HS-5 (cell line): ENCODE measurements at places on chromosomes 11 and 22.

GRCh38 chr11:76626921-76627401, 43.6 kb downstream of the LRRC32 start:
- no peak for DNase-seq

DNA sequence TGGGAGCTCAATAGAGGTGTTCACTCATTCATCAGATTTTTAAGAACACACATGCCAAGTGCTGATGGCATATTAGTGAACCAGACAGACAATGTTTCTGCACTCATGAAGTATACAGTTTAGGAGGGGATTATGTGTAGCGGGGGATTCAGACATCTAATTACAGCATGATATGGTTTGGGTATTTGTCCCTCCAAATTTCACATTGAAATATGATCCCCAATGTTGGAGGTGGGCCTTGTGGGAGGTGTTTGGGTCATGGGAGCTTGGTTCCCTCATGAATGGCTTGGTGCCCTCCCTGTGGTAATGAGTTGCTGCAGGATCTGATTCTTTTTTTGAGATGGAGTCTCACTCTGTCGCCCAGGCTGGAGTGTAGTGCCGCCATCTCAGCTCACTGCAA, 8.9 kb upstream of the RAB3IL1 start:
- DNase-seq = no peak

- DNase-seq = peak; percentile 15
These were observed 305.7 kb downstream of the BLID start for GRCh38 chr11:121810291-121810690.

DNA sequence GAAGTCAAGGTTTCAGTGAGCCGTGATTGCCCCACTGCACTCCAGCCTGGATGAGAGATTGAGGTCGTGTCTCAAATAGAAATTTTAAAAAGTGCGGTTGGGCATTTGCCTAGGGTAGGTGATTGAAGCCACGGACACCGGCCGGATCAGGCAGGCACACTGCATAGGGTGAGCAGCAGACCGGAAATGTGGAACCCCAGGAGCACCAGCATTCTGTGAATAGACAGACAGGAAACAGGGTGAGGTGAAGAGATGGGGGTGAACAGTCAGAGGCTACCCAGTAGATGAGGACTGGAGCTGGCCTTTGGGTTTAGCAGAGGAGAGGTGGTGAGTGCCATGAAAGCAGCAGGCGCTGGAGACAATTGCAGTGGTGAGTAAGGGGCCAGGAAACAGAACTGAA, 43.5 kb downstream of the PPFIA1 start:
- DNase-seq = no peak

DNA sequence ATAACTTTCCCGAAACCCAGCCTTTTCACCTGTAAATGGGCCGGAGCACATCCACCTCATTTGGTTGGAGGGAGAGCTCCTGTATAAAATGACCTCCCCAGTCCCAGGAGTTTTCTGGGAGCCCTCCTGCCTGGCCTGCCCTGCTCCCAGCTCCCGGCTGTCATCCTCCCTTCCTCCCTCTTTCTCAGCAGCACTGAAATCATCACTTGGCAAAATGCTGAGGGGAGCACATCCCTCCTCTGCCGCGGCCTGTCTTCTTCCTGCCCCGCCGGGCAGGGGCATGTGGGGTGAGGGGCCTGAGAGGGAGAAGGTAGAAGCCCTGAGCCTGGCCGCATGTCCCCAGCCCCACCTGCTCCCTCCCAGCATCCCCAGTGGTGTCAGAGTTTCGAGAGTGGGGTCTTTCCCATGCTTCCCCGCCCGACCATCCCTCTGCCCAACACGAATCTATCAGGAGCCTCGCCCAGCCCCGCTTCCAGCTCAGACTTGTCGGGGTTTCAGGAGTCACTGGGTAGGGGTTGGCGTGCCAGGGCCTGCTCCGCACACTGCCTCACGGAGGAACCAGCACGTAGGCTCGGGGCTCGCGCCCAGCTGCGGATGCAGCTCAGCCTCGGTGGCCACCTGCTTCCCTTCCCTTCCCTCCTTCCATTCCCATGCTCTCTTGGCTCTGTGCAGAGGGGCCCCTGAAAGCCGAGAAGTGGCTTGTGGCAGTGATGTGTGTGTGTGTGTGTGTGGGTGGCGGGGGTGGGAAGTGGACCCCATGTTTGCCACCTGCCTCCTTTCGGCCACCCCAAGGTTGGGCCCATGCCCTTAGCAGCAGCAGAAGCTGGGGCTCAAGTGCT, 37.1 kb downstream of the NECTIN1 start:
- DNase-seq = no peak

DNA sequence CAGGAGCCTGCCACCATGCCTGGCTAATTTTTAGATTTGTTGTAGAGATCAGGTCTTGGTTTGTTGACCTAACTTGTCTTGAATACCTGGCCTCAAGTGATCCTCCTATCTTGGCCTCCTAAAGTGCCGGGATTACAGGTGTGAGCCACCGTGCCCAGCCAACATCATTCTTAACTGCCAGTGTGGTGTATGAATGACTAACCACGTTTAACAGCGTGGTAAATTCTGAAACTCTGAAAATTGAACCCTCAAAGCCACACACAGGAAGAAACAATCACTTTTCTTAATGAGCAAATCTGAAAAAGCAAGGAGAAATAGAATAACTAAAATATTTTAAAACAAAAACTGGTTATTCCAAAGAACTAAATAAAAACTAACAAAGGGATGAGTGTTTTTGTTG, 7.4 kb downstream of the TMEM9B start:
- DNase-seq = no peak

DNA sequence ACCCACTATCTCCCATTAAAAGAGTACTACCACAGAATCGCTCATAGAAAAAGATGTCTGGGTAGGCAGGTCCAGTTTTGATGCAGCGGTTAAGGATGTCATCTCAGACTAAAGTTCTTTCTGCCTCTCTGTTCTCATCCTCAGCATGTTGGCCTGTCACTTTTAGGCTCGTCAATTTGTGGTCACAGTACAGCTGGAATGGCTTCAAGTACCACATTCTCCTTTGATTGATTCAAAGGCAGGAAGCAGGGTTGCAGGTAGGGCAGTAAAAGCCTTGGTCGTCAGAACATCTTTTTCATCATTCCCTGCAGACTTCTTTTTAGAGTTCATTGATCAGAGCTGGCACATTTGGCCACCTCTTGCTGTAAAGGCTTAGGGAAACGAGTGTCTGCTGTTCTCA, 28.7 kb downstream of the SDHD start:
- DNase-seq = no peak

GRCh38 chr11:79648766-79649520, 208.1 kb upstream of the TENM4 start:
- no peak for DNase-seq

DNA sequence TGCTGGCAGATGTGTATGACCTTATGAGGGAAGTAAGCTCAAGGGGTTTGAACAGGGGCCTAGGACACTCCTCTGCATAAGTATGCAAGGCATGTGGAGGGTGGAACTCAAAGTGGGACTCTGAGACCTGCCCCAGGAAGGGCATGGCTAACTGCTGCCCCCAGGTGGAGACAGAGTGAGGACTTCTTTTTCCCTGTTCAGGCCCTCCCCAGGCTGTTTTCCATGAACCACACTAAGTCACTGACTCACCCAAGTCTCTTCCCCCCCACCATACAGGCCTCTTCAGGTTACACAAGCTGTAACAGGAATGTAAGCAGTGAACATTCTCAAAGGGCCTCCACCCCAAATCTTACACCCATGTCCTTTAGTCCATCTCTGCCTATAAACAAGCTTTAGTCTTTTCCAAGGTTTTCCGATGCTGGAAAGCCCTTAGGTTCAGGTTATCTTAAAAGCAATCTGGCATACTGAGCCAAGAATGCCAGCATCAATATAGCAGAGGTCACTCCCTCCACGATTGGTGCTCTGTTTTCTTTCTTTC, 13.1 kb downstream of the EEF1G start:
- peak; percentile 99 for DNase-seq

DNA sequence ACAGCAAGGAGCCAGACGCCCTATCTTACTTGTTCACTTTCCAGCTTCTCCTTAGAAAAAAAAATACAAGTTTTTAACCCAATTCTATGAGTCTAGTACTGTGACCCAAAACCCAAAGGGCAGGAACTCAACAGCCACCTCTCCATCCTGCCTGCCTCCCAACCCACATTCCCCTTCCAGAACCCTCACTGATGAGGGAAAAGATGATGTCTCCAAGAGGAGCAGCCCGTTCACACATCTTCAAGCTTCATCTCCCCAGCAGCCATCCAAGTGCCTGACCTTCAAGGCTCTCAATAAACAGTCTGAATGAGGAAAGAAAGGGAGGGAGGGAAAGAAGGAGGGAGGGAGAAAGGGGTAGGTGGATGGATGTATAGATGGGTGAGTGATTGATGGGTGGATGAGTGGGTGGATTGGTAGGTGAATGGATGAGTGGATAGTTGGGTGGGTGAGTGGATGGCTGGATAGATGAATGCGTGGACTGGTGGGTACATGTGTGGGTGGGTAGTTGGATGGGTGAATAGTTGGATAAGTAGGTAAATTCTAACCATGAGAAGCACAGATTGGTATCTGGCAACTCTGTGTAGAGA, 50.4 kb downstream of the IGLL5 start:
- no peak for DNase-seq

DNA sequence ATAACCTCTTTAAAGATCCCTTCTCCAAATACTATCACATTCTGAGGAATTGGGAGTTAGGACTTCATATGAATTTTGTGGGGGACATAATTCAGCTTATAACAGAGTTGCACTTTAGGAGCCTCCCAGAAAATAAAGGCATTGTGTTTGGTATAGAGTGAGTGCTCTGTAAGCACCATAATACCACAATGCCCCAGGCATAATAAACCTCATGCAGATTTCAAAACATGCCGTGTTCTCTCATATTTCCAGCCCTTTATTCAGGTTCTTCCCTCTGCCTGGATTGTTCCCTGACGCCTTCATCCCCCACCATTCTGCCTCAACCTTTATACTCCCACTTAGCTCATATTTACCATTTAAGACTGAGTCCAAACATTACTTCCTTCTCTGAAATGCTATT, 398.8 kb upstream of the FAT3 start:
- DNase-seq = no peak

- no peak for DNase-seq
These were observed 87.2 kb downstream of the PLEKHA7 start for GRCh38 chr11:16926883-16927626.

GRCh38 chr11:10405865-10406592, 49.0 kb upstream of the AMPD3 start:
- DNase-seq = peak; percentile 70
